Uterus (tissue), 4 donors: ENCODE measurements at places on chromosomes 4 and X.

GRCh38 chr4:91058345-91058744, 931.2 kb downstream of the CCSER1 start:
- H3K4me1 ChIP-seq: no peaks in the 10 kb centered on the region
- no peak for DNase-seq
- no peak overlapping the region for H3K4me3 ChIP-seq

DNA sequence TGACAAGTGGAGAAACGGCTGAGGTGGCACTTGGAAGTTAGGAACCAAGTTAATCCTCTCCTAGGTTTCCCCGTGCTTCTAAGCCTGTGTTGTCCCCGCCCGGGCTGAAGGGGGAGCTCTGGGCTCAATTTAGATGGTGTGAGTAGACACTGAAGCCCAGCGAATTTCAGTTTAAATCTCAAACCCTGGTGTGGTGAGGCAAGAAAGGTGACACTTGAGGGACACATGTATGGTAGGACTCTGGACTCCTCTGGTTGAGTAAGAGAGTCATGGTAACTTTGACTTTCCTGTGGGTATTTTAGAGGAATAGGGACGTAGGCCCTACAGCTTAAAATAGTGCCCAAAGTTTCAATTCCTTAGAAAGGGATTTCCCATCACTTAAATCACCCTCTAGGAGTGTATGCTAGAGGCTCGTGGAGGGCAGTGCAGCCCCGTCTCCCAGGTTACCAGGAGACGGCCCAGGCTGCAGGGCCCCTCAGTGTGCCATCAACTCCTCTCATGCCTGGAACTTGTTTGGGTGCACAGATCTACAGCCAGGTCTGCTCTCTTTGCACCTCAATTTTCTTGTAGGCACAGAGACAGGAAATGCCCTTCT, 24.0 kb downstream of the HAND2 start:
- H3K27ac ChIP-seq: no peak overlapping the region
- H3K36me3 ChIP-seq: no peaks in the 10 kb centered on the region
- H3K4me3 ChIP-seq: no peak overlapping the region
- DNase-seq: no peak
- no peaks in the 10 kb centered on the region for H3K27me3 ChIP-seq

DNA sequence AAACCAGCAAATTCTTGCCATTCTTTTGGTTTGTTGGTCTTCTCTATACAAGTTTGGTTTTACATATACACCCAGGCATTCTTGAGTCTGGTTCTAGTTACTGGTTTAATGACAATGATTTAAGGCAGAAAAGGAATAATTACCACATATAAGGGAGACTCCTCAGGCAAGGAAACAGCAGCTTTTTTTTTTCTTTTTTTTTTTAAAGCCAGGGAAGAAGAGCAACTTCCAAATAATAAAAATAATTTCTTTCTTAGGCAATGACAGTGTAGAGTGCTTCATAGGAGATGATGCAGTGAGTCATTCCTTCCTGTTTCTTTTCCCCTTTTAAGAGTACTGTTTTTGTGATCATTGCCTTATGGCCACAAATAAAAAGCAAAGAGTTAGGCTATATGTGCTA, 289.7 kb downstream of the DKK2 start:
- no peaks in the 10 kb centered on the region for H3K27me3 ChIP-seq
- H3K27ac ChIP-seq: no peak overlapping the region
- no peak for DNase-seq
- H3K4me1 ChIP-seq: no peaks in the 10 kb centered on the region
- no peak overlapping the region for H3K4me3 ChIP-seq

- no peak for DNase-seq
- no peak overlapping the region for H3K4me3 ChIP-seq
- no peaks in the 10 kb centered on the region for H3K36me3 ChIP-seq
- H3K4me1 ChIP-seq: peaks cover 7% of the 10 kb centered on the region
Measured at GRCh38 chr4:76192236-76192635, 21.4 kb downstream of the SCARB2 start.

GRCh38 chr4:119659576-119659975, 31.0 kb upstream of the PDE5A start:
- no peak overlapping the region for H3K27ac ChIP-seq
- H3K36me3 ChIP-seq: no peaks in the 10 kb centered on the region
- H3K27me3 ChIP-seq: no peaks in the 10 kb centered on the region
- H3K4me3 ChIP-seq: no peak overlapping the region
- no peaks in the 10 kb centered on the region for H3K4me1 ChIP-seq

DNA sequence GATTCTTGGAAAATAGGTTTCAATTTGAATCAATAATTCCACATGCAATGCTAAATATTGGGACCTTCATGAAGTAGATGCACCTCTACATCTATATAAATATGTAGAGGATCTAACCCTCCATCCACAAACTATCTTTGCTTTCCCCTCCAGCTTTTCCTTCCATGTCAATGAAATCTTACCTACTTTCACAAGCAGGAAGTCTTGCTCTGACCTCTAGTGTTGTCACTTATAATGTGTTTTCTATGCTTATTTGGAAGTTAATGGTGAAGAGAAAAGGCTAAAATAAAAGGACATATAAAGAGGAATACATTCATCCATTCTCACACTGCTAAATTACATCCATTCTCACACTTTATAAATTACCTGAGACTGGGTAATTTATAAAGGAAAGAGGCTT, 472.7 kb upstream of the DIAPH2 start:
- DNase-seq: no peak
- H3K4me1 ChIP-seq: no peaks in the 10 kb centered on the region
- no peak overlapping the region for H3K4me3 ChIP-seq
- H3K27me3 ChIP-seq: no peaks in the 10 kb centered on the region
- H3K36me3 ChIP-seq: no peaks in the 10 kb centered on the region
- H3K27ac ChIP-seq: no peak overlapping the region

- no peaks in the 10 kb centered on the region for H3K27me3 ChIP-seq
- no peak overlapping the region for H3K27ac ChIP-seq
- DNase-seq: no peak
- H3K36me3 ChIP-seq: no peaks in the 10 kb centered on the region
- no peaks in the 10 kb centered on the region for H3K4me1 ChIP-seq
- H3K4me3 ChIP-seq: no peak overlapping the region
Measured at GRCh38 chr4:33425936-33426335, 2705.8 kb downstream of the PCDH7 start.

GRCh38 chr4:7861440-7861881, 78.2 kb downstream of the AFAP1 start:
- DNase-seq: no peak

DNA sequence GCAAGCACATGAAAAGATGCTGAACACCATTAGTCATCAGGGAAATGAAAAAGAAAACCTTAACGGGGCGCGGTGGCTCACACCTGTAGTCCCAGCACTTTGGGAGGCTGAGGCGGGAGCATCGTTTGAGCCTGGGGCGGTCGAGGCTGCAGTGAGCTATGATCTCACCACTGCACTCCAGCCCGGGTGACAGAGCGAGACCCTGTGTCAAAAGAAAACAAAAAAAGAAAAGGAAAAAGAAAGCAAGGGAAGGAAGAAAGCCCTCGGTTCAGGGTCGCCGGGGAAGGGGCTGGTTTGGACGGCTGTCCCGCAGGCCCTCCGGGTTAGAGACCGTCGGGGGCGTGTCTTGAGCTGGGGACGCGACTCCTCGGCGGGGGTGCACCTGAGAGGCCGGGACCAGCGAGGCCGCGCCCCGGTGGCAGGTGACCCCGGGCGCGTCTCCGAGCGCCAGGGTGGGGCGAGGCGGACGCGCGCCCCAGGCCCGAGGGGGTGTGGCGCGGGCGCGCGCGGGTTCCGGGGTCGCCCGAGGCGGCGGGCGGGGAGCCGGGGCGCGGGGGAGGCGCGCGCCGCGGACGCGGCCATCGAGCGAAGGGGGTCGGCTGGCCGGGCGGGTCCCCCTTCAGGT, 478 bp upstream of the PLXNA3 start:
- H3K4me3 ChIP-seq: peak overlapping the region; percentile 47
- H3K27ac ChIP-seq: peak overlapping the region; percentile 83
- H3K36me3 ChIP-seq: no peaks in the 10 kb centered on the region
- no peaks in the 10 kb centered on the region for H3K27me3 ChIP-seq
- DNase-seq: no peak

DNA sequence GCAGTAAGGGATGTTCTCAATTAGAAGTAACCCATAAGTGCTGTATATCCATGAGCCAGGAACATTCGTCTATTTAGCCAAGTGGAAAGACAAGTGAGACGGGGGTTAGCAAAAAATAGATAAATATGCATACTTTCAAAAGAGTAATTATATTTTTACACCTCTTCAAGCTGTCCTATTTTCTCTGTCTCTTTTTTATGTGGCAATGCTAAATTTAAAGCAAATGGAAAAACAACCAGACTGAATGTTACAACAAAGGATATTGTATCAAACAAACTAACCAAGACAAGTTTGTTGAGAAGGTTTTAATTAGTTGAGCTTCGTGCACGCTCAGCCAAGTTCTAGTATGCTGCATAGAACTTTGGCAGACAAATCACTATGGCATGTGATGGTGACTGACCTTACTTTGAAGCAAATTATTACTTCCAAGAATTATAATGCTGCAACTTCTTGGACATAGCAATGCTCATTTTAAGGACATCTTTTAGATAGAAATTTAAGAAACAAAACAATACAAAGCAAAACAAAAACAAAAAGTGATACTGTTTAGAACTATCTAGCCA, 61.4 kb upstream of the TMEM150C start:
- H3K27me3 ChIP-seq: no peaks in the 10 kb centered on the region
- H3K36me3 ChIP-seq: no peaks in the 10 kb centered on the region
- H3K27ac ChIP-seq: no peak overlapping the region
- no peaks in the 10 kb centered on the region for H3K4me1 ChIP-seq
- H3K4me3 ChIP-seq: no peak overlapping the region

- DNase-seq: no peak
- H3K4me1 ChIP-seq: no peaks in the 10 kb centered on the region
- H3K4me3 ChIP-seq: no peak overlapping the region
- no peaks in the 10 kb centered on the region for H3K27me3 ChIP-seq
- no peaks in the 10 kb centered on the region for H3K36me3 ChIP-seq
Measured at GRCh38 chrX:38332505-38332904, 5.2 kb upstream of the RPGR start.

- no peaks in the 10 kb centered on the region for H3K27me3 ChIP-seq
- no peak for DNase-seq
- no peaks in the 10 kb centered on the region for H3K36me3 ChIP-seq
- H3K4me3 ChIP-seq: no peak overlapping the region
Measured at GRCh38 chr4:177131736-177132135, 177.9 kb upstream of the NEIL3 start.
